T-cell (primary cell): ENCODE measurements at places on chromosomes 5 and 9.

DNA sequence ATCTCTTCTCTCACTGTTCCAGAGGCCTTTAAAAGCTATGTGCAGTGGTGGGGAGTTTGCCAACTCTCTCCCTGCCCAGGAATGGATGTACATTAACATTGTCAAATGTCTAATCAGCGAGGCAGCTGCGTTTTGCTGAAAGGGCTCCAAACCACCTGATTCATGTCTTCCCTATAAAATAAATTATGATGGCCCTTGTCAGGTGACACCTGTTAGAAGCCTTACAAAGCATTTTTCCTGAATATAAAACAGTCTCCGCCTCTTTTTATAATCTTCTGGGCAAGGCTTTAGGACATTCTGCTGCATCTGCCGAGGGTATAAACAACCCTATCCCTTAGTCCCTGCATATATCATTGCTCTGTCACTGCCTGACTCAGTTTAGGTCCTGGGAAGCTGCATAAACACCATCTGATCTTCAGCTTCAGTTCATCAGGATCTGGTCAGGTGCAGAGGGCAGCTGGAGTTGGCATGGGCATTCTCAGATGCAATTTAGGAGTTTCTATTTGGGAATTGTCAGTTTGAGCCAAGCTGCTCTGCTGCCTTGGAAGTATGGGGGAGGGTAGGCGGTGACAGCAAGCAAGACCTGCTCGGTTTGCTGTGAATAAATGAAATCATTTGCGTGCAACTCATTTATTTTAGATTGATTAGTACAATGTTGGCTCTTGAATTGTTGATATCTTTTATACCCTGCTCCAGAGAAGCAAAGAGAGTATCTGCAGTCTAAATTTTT lies 103.5 kb downstream of the ACER2 start:
- H3K36me3 ChIP-seq: no peaks in the 10 kb centered on the region
- H3K27me3 ChIP-seq: no peaks in the 10 kb centered on the region
- no peaks in the 10 kb centered on the region for H3K4me1 ChIP-seq

DNA sequence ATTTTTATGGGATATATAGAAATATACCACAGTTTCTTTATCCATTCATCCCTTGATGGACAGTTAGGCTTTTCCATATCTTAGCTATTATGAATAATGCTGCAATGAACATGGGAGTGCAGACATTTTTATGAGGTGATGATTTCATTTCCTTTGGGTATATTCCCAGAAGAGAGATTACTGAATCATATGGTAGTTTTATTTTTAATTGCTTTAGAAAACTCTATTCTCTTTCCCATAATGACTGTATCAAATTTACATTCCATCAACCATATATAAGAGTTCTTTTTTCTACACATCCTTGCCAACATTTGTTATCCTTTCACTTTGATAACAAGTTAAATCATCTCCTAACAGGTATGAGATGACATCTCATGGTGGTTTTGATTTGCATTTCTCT lies 821.6 kb downstream of the TLE1 start:
- H3K4me1 ChIP-seq: no peaks in the 10 kb centered on the region
- H3K36me3 ChIP-seq: no peaks in the 10 kb centered on the region
- DNase-seq: no peak
- no peaks in the 10 kb centered on the region for H3K27me3 ChIP-seq

GRCh38 chr9:99601571-99602111 lies 220.0 kb upstream of the NR4A3 start:
- no peaks in the 10 kb centered on the region for H3K36me3 ChIP-seq
- H3K27ac ChIP-seq: no peak overlapping the region
- DNase-seq: no peak
- no peak overlapping the region for H3K4me3 ChIP-seq
- H3K27me3 ChIP-seq: no peaks in the 10 kb centered on the region

- H3K27me3 ChIP-seq: peaks cover 17% of the 10 kb centered on the region
- H3K27ac ChIP-seq: no peak within 1 kb of the TSS
- H3K4me3 ChIP-seq: no peak within 1 kb of the TSS
- no peak for DNase-seq
Measured at GRCh38 chr5:44389090-44389822, at the start of gene FGF10. TSS of gene FGF10 (minus strand) at chr5:44389420. CDS start at chr5:44388682, 738 bp downstream.
